HS-27A (cell line): ENCODE measurements at places on chromosomes 2 and 18.

GRCh38 chr2:74333175-74333574 is 10.0 kb downstream of the SLC4A5 start:
- DNase-seq, result peak; percentile 14

GRCh38 chr18:59655676-59656075 is 41.5 kb downstream of the CCBE1 start:
- DNase-seq, result no peak

GRCh38 chr2:220034426-220035130 is 407.1 kb downstream of the SLC4A3 start:
- peak; percentile 38 for DNase-seq

DNA sequence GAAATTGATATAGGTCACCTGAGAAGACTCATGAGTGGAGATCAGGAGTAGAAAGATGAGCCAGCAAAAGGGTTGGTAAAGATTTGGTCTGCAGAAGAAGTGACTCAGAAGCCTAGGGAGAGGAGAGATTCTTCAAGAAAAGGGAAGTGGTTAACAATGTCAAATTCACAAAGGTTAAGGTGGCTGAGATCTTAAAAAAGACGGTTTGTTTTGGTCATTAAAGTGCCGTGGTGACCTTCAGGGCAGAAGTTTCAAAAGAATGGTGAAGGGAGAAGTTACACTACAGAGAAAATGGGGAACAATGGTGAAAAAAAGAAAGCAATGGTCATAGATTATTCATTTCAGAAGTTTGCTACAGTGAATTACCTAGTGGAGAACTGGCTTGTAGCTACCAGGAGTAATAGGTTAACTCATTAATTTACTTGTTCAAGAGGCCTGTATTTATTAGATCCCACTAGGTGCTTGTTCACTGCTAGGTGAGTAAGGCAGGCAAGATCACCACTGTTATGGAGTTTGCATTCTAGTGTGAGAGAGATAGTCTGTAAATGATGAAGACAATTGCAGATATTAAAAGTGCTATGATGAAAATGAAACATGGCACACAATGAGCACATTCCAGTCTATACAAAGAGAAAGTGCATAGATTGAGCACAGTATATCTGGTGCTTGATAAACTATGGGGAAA is 43.0 kb downstream of the FBXO48 start:
- no peak for DNase-seq

DNA sequence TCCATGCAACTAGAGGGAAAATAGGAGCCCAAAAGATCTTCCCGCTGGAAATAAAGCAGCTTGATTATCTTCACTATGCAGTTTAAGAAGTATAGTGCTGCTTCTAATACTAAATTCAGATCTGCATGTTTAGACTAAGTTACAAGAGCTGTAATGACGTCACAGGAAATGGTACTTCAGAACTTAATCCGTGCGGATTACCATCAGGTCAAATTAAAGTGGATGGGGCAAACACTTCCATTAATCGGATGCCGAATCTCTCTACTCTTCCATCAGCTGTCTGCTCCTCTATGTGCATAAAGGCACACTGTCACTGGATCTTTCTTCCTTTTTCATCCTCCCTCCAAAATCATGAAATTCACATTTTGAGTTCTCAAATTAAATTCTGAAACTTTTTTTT is 52.6 kb downstream of the TRAPPC12 start:
- no peak for DNase-seq

DNA sequence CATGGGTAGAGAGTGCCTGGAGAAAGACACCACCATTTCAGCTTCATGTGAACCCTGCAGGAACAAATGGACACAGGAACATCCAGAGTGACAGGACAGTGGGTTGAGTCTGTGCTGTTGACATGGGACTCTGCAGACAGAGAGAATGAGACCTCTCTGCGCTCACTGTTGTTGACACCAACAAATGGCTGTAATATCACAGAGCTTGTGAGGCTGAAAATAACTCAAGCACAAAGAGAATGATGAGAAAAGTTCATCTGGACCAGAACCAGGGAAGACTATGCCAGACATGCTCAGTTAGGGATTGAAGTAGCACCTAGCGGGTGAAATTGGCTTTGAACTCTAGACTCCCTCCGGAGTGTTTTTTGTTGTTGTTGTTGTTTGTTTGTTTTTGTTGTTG is 37.0 kb upstream of the YWHAQ start:
- no peak for DNase-seq

DNA sequence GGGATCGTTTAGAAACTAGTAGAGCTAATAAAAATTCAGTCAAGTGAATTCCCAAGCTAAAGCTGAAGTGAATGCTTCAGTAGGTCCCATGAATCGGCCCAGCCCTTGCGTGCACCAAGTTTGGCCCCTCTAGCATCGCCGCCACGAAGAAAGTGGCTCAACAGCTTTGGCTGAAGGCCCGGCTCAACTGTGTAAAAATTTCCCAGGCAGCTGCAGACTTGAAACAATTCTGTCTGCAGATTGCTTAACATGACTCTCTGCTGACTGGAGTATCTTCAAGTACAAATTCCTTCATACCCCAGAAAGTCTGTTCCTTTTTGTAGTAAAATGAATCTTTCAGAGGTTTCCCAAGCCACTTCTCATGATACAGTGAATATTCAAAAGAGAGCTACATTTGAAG is 32.7 kb downstream of the ALMS1 start:
- DNase-seq, result no peak

DNA sequence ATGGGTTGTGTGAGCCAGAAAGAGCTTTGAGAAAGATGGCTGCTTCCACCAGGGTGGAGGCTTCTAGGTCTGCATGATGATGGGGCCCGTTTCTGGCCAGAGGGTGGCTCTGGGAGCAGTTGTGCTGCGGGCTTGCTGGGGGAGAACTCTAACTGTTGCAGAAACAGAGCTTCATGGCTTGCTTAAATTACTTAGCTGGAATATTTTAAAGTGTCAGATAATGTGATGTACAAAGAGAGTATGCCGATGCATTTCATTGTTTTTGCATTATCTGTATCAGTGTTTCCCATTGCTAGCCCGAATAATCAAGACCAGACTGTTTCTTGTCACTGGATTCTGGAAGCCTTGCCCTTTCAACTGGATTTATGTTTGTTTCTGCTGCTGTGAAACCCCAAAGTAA is 6.3 kb upstream of the DRC1 start:
- DNase-seq, result no peak

DNA sequence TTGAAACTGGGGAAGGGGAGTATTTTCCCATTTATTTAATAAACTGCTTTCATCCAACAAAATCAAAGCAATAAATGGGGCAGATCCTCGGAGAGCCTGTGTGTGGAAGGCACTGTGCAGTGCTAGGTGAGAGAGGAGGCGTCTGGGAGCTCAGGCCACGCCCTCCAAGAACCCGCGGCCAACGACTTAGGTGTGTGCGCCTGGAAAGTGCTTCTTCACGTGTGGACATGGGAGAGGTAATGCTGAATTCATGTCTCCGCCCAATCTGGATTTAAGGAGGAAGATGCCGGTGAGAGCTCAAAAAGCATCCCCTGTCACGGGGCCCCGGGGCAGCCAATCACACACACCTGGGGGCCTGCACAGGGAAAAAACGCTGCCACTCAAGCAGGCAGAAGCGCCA is 77.4 kb downstream of the HDAC4 start:
- no peak for DNase-seq

- DNase-seq, result no peak
Measured at GRCh38 chr2:23850564-23851256, 76.2 kb downstream of the ATAD2B start.
